ENCODE measurements at places on chromosomes 2 and 18.

DNA sequence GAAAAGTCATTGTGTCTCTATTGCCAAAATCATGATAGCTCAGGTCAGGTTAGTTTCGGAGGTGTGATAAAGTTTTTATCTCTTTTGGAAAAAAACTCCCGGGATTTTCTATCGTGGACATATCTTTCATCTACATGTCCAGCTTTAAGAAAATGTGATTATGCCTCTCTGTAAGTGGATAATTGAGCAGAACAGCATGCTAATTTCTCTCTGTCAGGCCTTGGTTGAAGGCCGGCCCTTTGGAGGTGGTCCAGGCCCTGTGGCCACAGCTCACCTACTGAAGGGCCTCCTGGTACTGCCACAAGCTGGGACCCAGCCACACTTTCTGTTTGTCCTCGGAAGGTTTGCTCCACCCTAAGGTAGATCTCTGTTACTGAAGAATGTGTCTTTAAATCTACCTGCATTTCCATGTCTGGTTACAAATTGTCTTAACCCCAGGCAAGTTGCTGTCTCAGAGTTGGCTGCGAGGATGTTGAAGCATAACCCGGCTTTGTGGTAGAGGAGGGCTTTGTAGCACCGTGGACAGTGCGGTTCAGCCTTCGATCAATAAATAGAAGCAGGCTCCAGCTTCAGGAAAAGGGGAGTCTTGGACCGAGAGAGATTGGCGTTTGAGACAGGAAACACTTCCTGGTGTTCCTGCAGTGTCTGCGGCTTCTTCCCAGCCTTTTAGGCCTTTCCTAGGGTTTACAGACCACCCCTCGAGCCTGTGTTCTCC is 25.5 kb downstream of the TCF7L1 start:
- no peak for DNase-seq

DNA sequence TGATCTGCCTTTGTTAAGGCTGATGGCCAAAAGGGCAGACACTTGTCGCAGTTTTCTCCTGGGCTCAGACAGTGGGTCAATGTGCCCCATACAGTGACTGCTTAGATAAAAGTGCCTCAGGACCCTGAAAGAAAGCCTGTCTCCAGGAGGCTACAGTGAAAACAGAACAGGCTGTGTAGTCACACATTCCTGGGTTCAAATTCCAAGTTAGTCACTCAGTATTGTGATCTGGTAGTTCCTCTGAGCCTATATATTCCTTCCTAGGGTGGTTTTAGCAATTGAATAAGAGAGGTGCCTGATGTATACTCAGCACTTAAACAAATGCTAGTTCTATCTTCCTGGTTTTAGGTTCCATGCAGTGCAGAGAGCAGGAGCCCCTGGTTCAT is 54.4 kb downstream of the RPL37A start:
- no peak for DNase-seq

GRCh38 chr2:174080672-174081121 is 115.5 kb upstream of the SP3 start:
- no peak for DNase-seq

DNA sequence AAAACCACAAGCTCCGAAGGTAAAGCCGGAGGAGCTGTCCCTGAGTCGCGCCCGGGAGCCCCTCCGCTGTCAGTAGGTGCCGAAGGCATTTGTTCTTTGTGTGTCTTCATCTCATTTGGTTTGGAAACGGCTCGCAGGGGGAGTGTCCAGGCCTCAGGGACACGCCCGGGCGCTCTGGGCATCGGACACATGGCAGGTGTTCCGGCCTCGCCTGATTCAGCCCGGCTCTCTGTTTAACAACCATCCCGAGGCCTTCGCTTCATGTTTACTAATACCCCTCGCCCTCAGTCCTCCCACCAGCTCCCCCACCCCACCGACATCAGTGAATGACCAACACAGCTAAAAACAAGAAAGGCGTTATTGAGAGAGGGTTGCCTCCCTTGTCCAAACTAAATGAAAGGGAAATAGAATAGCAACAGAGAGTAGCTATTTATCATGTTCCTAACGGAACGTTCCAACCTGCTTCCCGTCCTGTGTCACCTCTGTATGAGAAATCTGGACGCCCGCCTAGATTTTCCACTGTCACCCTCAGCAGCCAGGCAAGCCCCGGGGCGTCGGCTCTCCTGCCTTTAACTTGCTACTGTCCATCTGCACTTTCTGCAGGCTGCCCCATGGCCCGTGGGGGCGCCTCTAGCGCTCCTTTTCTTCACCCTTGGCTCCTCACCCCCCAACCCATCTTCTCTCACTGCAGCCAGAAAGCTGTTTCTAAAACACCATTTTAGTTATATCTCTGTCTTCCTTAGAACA is 73.9 kb downstream of the MYCN start:
- no peak for DNase-seq

DNA sequence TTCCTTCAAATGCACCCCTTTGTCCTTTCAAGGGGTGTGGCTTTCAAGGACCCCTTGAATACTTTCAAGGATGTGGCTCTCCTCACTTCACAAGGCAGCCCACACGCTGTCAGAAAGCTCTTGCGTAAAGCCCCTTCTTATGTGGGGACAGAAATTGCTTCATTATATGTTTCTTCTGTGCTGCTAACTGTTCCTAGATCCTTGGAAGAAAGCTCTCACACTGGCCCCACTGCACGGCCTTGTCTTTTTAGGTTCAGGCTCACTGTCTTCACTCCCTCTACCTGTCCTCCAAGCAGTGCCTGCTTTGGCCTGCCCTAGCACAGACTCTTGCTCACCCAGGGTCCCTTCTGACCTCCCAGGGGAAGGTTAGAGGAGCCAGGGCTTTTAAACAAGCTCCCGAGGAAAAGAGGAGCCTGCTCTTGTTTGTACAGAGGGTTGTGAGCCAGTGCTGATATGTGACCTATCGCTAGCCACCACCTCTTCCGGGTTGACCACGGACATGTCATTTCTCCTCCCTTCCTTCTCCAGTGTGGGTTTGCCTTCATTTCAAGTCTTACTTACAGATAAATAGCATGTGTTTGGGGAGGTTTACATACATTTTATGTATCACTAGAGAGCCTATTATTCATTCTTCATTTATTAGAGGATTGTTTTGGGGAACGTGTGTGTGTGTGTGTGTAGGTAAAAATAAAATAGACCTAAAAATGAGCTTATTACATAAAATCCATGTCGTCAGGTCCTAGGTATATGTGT is 94.7 kb downstream of the RTN4 start:
- DNase-seq: no peak

DNA sequence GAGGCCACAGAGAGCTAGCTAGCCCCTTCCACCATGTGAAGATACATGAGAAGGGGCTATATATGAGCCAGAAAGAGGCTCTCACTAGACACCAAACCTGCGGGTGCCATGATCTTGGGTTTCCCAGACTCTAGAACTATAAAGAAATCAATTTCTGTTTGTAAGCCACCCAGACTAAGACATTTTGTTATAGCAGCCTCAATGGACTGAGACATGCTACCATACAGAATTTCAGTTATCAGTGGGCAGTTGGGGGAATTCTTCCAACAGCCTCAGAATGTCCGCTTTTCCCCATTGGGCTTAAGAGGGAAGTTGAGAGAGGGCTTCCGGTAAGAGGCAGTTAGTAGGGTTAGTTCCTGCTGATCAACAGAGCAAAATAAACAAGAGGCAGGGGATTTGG is 39.2 kb downstream of the TNP1 start:
- DNase-seq: no peak

GRCh38 chr18:22542406-22542835 is 124.7 kb upstream of the CTAGE1 start:
- DNase-seq: no peak

- DNase-seq: no peak
These were observed 419.7 kb upstream of the MEX3C start for GRCh38 chr18:51617167-51617566.

DNA sequence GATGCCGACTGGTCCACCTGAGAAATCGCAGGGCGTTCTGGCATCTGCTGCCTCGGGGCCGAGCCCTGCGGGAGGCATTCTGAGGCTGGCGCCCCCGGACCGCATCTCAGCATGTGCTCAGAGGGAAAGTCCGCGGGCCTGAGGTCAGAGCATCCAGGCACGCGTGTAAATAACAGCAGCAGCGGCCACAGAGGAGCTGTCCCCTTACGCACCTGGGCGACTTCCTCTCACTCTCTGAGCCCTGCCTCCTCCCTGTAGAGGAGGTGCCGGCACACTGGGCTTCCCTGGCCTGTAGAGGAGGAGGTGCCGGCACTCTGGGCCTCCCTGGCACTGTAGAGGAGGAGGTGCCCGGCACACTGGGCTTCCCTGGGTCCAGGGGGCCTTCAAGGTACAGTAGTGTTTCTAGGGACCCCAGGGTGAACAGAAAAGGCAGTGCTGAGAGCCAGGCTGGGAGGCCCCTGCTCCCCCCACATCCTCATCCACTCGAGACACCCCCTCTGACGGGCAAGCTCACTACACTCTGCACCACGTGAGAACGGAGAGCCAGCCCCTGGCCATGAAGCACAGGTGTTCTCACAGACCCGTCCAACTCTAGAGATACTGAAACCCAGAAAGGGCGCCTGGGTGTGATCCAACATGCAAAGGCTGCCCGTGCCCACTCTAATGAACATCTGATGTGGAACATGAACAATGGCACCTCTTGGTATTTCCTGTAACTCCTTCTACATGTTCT is 263.5 kb downstream of the HDAC4 start:
- DNase-seq: no peak

GRCh38 chr2:220167956-220168355 is 540.5 kb downstream of the SLC4A3 start:
- DNase-seq: no peak

DNA sequence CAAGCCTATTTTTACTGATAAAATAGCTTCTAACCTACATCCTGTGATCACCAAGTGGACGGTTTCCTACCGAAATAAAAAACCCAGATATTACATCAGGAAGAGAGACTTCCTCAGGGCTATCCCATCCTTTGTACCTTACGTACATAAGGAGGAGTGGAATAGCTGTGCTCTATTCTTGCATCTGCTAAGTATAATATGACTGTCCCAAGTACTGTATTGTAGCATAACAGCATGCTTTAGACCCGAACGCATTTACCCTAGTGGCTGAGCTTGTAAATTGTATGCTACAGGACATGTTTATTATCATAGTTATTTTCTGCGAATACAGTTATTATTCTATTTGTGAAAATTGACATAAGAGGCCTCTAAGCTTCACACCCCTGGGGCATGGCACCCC is 302.4 kb downstream of the CLIP4 start:
- DNase-seq: no peak

DNA sequence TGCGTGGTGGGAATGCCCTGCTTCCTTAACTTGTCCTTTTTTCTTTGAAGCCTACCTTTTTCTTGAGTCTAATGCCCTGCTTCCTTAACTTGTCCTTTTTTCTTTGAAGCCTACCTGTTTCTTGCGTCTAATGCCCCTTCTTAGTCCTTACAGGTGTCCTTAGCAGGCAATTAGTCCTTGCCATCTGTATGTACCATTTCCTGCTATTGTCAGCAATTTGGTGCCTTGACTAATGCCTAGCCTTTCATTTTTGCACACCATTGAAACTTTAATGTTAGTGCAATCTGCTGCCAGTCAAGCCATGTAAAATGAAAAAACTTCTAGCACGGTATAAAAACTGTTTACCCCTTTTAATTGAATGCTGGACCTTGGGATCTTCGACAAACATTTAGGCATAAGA is 4.3 kb downstream of the KDM3A start:
- DNase-seq: no peak

- no peak for DNase-seq
These were observed 90.0 kb upstream of the NCKAP5 start for GRCh38 chr2:133658020-133658903.

GRCh38 chr2:67564076-67564475 is 166.9 kb downstream of the ETAA1 start:
- no peak for DNase-seq

DNA sequence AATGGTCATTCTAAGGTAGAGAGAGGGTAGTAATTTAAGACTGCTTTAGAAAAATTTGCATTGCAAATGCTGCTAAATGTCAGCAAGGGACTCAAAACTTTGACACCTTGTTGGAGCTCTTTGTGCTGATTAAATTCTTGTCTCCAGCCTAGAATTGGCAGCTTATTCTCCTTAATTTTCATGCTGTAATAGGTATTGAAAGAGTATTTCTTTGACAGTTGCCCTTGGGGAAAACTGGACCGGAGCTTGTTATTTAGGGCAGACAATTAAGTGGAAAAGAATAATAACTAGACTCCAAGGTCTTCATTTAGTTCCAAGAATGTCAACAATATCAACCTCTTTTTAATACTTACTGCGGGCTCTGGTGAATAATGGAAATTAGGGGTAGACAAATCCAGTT is 264.0 kb downstream of the TPGS2 start:
- no peak for DNase-seq

DNA sequence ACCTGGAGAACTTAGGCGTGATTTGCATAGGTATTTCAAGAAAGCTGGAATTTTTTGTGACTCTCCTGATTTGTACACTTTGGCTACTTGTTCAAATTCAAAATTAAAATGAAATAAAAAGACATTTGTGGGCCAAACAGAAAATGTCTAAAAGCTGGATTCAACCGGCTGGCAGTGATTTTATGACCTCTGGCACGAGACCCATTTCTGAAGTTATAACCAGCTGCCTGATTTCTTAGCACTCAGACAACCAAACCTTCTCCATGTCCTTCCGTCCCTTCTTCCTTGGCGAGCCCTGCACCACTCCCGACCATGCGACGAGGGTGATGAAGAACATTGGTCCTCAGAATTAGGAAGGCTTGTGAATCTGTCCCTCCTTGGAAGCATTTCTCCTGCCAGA is 19.7 kb downstream of the PKDCC start:
- no peak for DNase-seq

GRCh38 chr2:181483876-181484275 is 26.7 kb downstream of the ITGA4 start:
- no peak for DNase-seq

DNA sequence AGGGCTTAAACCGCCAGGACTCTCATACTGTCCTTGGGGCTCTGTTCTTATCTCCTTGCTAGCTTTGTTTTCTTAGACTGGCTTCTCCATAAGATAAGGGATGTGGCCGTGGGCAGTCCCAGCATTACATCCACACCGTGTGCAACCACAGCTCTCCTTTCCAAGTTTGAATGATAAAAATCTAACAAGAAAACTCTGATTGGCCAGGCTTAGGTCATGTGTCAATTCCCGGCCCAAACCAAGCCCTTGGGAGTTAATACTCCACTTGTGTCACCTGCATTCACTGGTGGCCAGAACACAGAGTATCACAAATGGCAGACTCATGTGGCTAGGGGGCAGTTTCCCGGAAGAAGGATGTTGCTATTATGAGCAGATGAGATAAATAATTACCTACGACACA is 43.2 kb upstream of the KDM3A start:
- DNase-seq: no peak

- DNase-seq: no peak
These were observed 28.6 kb downstream of the ITGA6 start for GRCh38 chr2:172456002-172456401.

- no peak for DNase-seq
These were observed 79.7 kb downstream of the COLEC12 start for GRCh38 chr18:420661-421246.
